ENCODE measurements at places on chromosomes 5 and 9.

DNA sequence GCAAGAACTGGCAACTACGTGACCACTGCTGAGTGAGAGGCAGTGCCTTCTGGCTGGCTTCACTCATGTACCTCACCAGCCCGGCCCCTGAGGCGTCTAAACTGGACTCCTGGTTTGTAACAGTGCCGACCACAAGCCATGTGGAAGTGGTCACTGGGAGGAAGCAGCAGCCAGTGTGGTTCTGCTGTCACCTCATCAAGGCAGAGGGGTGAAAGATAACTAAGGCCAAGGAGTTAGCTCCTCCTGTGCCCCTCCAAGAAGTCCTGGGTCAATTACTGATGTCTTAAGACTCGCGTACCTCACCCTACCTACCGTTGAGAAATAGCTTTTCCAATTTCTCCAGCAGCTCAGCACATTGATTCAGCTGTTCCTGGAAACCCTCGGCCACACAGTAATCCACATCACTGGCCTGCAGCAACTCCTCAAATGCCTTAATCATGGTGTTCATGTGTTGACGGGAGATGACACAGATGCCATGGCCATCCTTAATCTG is 142.9 kb downstream of the CDK5RAP2 start:
- no peak for ATAC-seq

GRCh38 chr9:114172981-114173833 is 17.9 kb downstream of the COL27A1 start:
- no peak for ATAC-seq

DNA sequence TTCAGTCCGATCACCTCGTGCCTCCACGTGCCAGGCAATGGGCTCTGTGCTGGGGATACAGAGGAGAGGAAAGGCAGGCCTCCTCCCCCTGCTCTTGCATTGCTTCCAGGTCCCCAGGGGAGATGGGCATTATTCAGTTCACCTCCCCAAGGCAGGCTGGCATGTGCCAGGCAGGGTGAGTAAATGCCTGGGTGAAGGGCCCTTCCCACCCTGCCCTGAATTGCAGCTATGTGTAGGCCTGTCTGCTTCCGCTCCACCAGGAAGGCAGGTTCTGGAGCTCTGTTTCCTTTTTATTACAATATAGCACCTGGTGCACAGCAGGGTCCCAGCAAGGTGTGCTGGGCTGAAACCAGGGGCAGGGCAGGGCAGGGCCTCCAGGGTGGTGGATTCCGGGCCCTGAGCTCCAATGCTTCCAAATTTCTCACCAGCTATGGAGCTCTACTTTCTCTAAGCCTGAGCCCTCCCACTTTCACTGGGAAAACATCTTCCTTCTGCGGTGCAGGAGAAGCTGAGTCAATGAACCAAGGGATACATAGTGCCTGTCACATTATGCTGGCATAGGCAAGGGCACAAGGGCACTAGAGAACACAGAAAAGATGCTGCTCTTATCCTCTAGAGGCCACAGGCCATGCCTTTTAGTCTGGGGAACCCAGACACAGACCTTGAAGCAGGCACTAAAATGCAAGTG is 42.0 kb downstream of the SHB start:
- ATAC-seq, result no peak

- no peak for ATAC-seq
Measured at GRCh38 chr9:76676857-76677256, 87.4 kb upstream of the PCA3 start.

GRCh38 chr9:136979769-136980587 is 2.7 kb downstream of the PTGDS start:
- no peak for ATAC-seq

- ATAC-seq, result peak; percentile 53
Measured at GRCh38 chr9:5416953-5417352, 20.8 kb downstream of the PLGRKT start.

- ATAC-seq, result no peak
Measured at GRCh38 chr5:94969174-94969573, 315.7 kb downstream of the MCTP1 start.

DNA sequence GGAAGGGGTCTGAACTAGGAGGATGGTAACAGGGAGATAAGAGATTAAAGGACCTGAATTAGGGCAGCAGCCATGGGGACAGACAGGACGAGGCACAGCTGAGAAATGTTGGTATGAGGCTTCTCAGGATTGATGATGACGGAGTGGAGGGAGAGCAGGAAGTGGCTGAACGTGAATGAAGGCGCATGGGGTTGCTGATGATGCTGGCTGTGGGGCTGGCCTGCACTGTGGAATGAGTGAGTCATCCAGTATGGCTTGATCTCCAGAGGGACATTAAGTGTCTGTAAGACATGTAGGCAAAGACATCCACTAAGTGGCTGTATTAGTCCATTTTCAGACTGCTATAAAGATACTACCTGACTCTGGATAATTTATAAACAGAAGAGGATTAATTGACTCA is 256.4 kb downstream of the ICE1 start:
- ATAC-seq, result no peak

DNA sequence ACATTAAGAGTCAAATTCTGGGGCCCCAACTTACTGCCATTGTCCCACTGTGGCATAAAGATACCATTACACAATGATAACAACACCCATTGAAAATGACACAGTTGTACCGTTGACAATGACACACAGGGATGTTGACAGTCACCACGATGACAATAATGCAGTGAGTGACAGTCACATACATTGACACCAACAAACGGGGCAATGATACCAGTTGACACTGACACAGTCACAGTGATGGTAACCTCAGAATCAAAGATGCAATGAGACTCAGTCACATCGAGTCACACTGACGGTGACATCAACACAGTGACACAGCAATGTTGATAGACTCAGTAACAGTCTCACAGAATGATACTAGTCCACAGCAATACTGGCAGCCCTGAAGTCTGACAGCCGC is 16.9 kb downstream of the CNTFR start:
- no peak for ATAC-seq

GRCh38 chr9:34505370-34506120 is 17.2 kb downstream of the ENHO start:
- no peak for ATAC-seq

DNA sequence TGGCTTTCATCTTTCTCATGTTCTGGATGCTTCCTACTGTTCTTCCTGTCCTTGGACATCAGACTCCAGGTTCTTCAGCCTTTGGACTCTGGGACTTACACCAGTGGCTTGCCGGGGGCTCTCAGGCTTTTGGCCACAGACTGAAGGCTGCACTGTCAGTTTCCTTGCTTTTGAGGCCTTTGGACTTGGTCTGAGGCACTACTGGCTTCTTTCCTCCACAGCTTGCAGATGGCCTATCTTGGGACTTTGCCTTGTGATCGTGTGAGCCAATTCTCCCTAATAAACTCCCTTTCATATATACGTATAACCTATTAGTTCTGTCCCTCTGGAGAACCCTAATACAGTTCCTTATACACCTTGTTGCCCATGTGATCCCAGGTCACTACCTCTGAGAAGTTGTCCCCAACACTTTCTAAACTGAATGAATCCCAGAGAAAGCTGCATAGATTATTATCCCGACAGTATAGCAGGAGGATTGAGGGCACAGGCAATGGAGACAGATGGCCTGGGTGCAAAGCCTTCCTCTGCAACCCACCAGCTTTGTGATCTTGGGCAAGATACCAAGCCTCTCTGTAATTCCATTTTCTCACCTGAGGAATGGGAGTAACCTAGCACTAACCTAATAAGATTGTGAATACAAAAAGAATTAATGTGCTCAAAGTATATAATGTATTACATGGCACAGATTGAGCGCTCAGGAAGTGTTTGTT is 449.6 kb upstream of the BRINP1 start:
- no peak for ATAC-seq

GRCh38 chr9:110025551-110026170 is 182.3 kb downstream of the C9orf152 start:
- ATAC-seq, result no peak

GRCh38 chr9:105637787-105638395 is 24.4 kb upstream of the TAL2 start:
- no peak for ATAC-seq

- no peak for ATAC-seq
Measured at GRCh38 chr9:102069969-102070368, 331.5 kb upstream of the GRIN3A start.

DNA sequence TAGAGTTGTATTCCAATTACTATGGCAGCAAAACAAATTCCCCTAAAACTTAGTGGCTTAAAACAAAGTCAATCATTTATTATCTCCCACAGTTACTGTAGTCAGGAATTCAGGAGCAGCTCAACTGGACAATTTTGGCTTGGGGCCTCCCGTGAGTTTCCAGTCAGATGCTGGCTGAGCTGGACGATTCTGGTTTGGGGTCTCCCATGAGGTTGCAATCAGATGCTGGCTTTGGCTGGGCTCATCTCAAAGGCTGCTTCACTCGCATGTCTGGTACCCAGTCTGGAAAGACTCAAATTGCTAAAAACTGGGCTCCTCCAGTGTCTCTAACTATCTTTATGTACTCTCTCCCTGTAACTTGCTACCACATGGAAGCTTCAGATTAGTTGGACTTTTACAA is 130.1 kb downstream of the C5orf15 start:
- no peak for ATAC-seq

DNA sequence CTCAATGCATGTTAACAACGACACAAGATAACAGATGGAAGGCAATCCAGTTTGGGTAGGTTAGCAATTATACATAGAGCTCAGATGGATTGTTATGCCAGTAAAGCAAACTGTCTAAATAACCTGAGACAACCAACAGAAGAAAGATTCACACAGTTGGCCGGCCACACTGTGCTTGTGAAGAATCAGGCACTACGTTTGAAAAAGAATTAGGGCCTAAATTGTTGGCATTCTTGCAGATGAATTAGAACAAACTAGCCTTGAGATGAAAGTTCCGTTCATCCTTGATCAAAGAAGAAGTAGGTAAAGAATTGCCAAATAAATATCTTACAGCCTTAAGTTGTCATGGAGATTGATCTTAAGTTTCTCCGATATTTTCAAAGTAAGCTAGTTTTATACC is 210.6 kb downstream of the CDH18 start:
- ATAC-seq, result no peak

DNA sequence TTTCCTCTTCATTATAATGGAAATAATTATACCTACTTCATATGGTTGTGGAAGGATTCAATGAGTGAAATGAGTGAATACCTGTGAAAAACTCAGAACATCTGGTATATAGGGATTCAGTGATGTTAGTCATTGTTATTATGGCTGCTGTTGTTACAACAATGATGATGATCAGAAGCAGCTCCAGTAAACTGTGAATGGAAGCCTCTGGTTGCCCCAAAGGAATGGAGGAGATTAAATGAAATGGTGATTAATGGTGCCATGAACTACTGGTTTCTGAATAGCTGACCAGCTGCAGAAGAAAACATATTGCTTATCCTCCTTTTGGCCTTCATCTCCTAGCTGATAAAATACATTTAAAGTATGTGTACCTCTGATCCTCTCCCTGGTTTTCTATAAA is 372.0 kb downstream of the ARHGEF28 start:
- ATAC-seq, result no peak
